ENCODE measurements at places on chromosomes 5 and 9. TPM values are rescaled to one million over a fixed set of nuclear protein-coding genes. Genes with fewer than 3 reads are reported as not detected.

PLAC8L1 gene
- not detected for total RNA-seq

RUSC2 gene
- total RNA-seq = 42.4 TPM

FOXD4L6 gene
- 0.10 TPM for total RNA-seq

IARS1 gene
- 356 TPM for total RNA-seq

FAM169A gene
- 6.9 TPM for total RNA-seq

CDK7 gene
- total RNA-seq = 75.5 TPM

SMC2 gene
- 15.6 TPM for total RNA-seq

ADAMTS12 gene
- total RNA-seq = 6.3 TPM

NTNG2 gene
- 0.17 TPM for total RNA-seq

LHX3 gene
- total RNA-seq = not detected

SUSD3 gene
- 5.1 TPM for total RNA-seq

HAVCR1 gene
- 397 TPM for total RNA-seq

PCDHB11 gene
- total RNA-seq = 0.17 TPM
